ENCODE measurements at places on chromosomes 7 and 10. TPM values are rescaled to one million over a fixed set of nuclear protein-coding genes. Genes with fewer than 3 reads are reported as not detected.
A peak's percentile ranks its signal among the peaks of the same experiment; 100 is the strongest.

- peak overlapping the region; percentile 91 for H3K27ac ChIP-seq
- no peaks in the 10 kb centered on the region for H3K27me3 ChIP-seq
- no peak overlapping the region for H3K4me3 ChIP-seq
- no peaks in the 10 kb centered on the region for H3K4me1 ChIP-seq
- H3K36me3 ChIP-seq = no peaks in the 10 kb centered on the region
- peak; percentile 62 for DNase-seq
These were observed 871 bp upstream of the GTF2IRD1 start for GRCh38 chr7:74452748-74453321.

The KIAA1549 gene
- 18.7 TPM for total RNA-seq

- H3K4me1 ChIP-seq = peaks cover 21% of the 10 kb centered on the region
- no peak overlapping the region for H3K27ac ChIP-seq
- H3K36me3 ChIP-seq = no peaks in the 10 kb centered on the region
- H3K27me3 ChIP-seq = peaks cover 15% of the 10 kb centered on the region
- no peak for DNase-seq
These were observed 4.6 kb upstream of the PFKFB3 start for GRCh38 chr10:6198171-6198570.

The GIMAP5 gene
- not detected for total RNA-seq

The CYP26C1 gene
- 0.35 TPM for total RNA-seq

The PFKP gene
- 57.6 TPM for total RNA-seq

DNA sequence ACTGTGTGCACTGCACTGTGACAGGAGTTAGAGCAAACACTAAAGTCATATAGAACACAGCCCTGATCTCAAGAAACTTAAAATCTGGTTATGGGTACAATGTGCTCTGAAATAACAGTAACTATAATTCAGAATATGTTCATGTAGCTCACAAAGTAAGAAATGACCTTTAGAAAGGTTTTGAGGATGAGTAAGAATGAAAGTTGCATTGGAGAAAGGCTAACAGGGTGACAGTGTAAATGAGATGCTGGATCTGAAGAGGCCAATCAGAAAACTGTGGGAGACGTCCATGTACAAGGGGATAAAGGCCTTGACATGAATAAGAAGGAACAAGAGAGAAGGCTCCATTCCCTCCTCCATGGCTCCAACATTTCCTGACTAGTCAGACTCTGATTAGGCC is 124.7 kb downstream of the GRM3 start:
- H3K4me3 ChIP-seq = no peak overlapping the region
- no peak for DNase-seq
- no peak overlapping the region for H3K27ac ChIP-seq

The AZGP1 gene
- not detected for total RNA-seq

GRCh38 chr7:151086802-151087244 is 548 bp downstream of the AGAP3 start:
- H3K27me3 ChIP-seq = peaks cover 6% of the 10 kb centered on the region
- H3K27ac ChIP-seq = peak overlapping the region; percentile 32
- peaks cover 14% of the 10 kb centered on the region for H3K4me1 ChIP-seq

The HPSE2 gene
- 0.12 TPM for total RNA-seq

- DNase-seq = peak; percentile 69
- H3K27ac ChIP-seq = no peak overlapping the region
- H3K36me3 ChIP-seq = no peaks in the 10 kb centered on the region
- no peak overlapping the region for H3K4me3 ChIP-seq
- no peaks in the 10 kb centered on the region for H3K4me1 ChIP-seq
- H3K27me3 ChIP-seq = no peaks in the 10 kb centered on the region
These were observed 1040.2 kb upstream of the SORCS1 start for GRCh38 chr10:108204528-108205305.

DNA sequence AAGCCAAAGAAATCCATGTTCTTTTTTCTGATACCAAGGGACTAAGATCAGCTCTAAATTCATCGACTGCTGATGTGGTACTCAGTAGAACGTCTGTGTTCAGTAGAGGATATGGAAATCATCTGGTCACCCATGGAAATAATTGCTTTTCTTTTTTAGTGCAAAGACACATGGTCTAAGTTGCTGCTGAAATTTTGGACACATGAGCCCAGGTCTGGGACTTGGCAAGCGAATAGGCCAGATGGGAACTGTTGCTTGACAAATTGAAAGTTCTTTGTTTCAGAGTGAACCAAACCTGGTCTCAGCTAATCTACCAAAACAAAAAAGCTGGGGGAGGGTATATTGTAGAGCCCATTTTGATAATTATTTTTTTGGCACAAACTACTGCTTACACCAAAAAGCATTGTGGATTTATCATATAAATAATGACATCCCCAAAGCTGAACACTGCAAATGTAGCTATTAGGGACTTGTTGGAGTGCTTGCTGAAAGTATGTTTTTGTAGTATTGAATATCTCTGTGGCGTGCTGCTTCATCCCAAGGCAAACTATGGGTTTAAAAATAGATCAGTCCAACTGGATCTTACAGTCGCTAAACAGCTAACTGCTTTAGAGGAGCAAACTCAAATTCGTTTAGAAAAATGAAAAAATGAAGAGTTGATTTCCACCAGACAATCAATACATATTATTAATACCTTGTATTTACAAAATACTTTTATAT is 144.7 kb downstream of the TRIL start:
- DNase-seq = no peak
- H3K4me3 ChIP-seq = no peak overlapping the region
- no peak overlapping the region for H3K27ac ChIP-seq
- no peaks in the 10 kb centered on the region for H3K36me3 ChIP-seq

GRCh38 chr10:48498940-48499510 is 105.8 kb downstream of the ARHGAP22 start:
- H3K4me1 ChIP-seq = no peaks in the 10 kb centered on the region

- no peaks in the 10 kb centered on the region for H3K27me3 ChIP-seq
- no peak overlapping the region for H3K4me3 ChIP-seq
- no peaks in the 10 kb centered on the region for H3K36me3 ChIP-seq
- no peak overlapping the region for H3K27ac ChIP-seq
These were observed 117.0 kb downstream of the MKX start for GRCh38 chr10:27628621-27629020.

DNA sequence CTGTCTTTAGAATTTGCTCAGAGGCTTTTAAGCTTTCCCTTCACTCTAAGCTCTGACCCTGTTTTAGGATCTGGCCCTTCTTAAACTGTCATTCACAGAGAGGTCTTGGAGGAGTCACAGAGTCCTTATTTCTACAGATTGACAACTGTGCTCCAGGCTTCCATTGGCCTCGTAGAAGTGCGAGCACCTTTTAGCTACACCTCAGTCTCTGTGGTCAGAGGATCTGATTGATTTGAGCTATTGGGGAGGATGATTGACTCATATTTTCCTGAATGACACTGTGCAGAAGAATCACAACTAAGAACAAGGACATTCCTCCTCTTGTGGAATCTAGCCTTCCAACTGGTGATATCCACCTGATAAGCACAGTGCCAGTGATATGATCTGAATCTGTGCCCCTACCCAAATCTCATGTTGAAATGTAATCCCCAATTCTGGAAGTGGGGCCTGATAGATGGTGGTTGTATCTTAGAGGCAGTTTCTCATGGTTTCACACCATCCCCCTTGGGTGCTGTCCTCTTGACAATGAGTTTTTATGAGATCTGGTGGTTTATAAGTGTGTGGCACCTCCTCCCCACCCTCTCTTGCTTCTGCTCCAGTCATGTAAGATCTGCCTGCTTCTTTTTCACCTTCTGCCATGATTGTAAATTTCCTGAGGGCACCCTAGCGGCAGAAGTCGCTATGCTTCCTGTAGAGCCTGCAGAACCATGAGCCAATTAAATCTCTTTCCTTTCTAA is 3.2 kb downstream of the CYP3A7 start:
- H3K27ac ChIP-seq = no peak overlapping the region
- no peaks in the 10 kb centered on the region for H3K27me3 ChIP-seq
- H3K4me1 ChIP-seq = no peaks in the 10 kb centered on the region
- H3K4me3 ChIP-seq = no peak overlapping the region
- H3K36me3 ChIP-seq = no peaks in the 10 kb centered on the region
- DNase-seq = no peak

The GRM8 gene
- 1.8 TPM for total RNA-seq

- H3K27me3 ChIP-seq = no peaks in the 10 kb centered on the region
- H3K36me3 ChIP-seq = peaks cover 2% of the 10 kb centered on the region
- H3K4me3 ChIP-seq = peak overlapping the region; percentile 78
- DNase-seq = no peak
- H3K4me1 ChIP-seq = peaks cover 18% of the 10 kb centered on the region
- H3K27ac ChIP-seq = peak overlapping the region; percentile 78
These were observed 378 bp upstream of the INPP5F start for GRCh38 chr10:119725517-119725827.

Measured in endodermal cell (in vitro differentiated cells).